ENCODE measurements at places on chromosomes 12 and 14.

- DNase-seq, result no peak
Measured at GRCh38 chr12:82057770-82058169, 298.6 kb upstream of the PPFIA2 start.

GRCh38 chr14:55353686-55354467 lies 57.8 kb downstream of the ATG14 start:
- no peak for DNase-seq

- DNase-seq, result no peak
Measured at GRCh38 chr14:34355584-34356263, 106.3 kb downstream of the SPTSSA start.

- DNase-seq, result no peak
Measured at GRCh38 chr14:50920482-50921230, 23.6 kb downstream of the PYGL start.

- no peak for DNase-seq
Measured at GRCh38 chr12:62009445-62009844, 250.8 kb upstream of the USP15 start.

GRCh38 chr12:57416039-57416996 lies 14.5 kb downstream of the R3HDM2 start:
- no peak for DNase-seq

- no peak for DNase-seq
Measured at GRCh38 chr12:2389079-2389790, 336.4 kb downstream of the CACNA1C start.

GRCh38 chr12:111596985-111597830 lies 1.9 kb downstream of the ATXN2 start:
- peak; percentile 13 for DNase-seq

- DNase-seq, result no peak
Measured at GRCh38 chr14:59863806-59864525, 6.6 kb downstream of the RTN1 start.

- DNase-seq, result no peak
Measured at GRCh38 chr14:105476097-105476830, 1.6 kb downstream of the CRIP2 start.

GRCh38 chr14:65703996-65704395 lies 291.5 kb downstream of the FUT8 start:
- no peak for DNase-seq

GRCh38 chr12:79558924-79559469 lies 131.8 kb downstream of the PAWR start:
- no peak for DNase-seq

DNA sequence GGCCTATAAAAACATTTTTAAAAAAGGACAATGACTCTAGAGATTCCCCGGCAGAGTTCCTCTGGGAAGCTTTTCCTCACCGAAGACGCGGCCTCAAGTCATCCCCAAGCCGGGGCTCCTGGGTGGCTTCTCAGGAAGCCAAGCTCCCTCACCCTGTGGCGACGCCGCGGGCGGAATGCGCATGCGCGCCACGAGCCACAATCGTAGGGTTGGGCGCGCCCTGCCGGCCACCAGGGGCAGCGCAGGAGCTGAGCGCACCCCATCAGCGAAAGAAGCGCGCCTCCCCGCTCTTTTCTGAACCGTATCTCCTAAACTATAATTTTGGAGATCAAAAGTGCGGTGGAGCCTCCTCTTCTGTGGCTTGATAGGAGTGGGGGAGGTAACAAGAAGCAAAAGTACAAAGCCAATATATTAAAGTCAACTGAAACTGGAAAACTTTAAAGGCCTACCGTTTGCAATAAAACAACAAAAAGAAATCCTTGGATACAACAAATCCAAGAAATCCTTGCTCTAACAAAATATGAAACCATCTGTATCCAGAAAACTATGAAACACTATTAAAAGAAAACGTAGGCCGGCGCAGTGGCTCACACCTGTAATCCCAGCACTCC lies 17.4 kb upstream of the CHFR start:
- DNase-seq, result peak; percentile 91

DNA sequence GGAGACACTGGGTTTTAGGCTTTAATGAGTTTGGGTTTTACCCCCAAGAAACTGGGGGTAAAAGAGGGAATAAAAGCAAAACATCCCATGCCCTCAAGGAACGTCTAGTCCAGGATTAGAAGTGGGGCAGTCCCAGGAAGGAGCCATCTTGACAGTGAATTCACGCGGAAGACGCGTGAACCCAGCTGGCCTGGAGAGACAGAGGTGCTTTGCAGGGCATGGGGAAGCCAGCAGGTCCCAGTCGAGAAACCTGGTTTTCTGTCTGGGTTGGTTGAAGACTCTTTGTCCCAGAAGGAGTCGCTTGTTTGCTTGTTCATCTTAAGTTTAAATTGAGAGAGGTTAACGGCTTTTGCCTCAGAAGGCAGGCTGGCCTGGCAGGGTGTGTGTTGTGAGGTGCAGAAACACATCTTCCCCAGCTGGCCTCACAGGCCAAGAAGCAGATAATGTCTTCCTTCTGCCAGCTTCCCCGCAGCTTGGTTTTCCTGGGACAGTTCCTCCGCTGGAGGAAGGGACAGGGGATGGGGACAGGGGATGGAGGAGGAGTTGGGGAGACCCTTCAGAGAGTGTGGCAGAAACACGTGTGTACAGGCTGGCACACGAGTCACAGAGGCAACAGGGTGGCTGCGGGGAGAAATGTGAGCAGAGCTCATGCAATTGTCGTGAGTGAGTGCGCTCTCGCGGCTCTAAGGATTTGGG lies 18.5 kb upstream of the CD9 start:
- DNase-seq, result no peak

DNA sequence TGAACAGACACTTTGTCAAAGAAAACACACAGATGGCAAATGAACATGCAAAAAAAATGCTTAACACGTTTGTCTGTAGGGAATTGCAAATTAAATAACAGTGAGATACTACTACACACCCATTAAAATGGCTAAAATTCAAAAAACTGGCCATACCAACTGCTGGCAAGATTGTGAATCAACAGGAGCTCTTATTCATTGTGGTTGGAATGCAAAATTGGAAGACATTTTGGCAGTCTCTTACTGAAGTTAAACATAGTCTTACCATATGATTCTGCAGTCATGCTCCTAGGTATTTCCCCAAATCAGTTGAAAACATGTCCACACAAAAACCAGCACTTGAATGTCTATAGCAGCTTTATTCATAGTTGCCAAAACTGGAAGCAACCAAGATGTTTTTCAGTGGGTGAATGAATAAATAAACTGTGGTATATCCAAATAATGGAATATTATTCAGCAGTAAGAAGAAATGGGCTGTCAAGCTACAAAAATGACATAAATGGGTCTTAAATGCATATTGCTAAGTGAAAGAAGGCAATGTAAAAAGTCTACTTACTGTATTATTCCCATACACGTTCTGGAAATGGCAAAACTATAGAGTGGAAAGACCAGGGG lies 91.4 kb downstream of the PLEKHA5 start:
- DNase-seq, result no peak

GRCh38 chr14:82667501-82667900 lies 1133.8 kb upstream of the SEL1L start:
- no peak for DNase-seq

- DNase-seq, result no peak
Measured at GRCh38 chr14:72678356-72678755, 215.5 kb downstream of the DPF3 start.

- no peak for DNase-seq
Measured at GRCh38 chr12:120579179-120579578, 2.0 kb downstream of the POP5 start.
